ENCODE measurements at places on chromosomes 11 and 22.

DNA sequence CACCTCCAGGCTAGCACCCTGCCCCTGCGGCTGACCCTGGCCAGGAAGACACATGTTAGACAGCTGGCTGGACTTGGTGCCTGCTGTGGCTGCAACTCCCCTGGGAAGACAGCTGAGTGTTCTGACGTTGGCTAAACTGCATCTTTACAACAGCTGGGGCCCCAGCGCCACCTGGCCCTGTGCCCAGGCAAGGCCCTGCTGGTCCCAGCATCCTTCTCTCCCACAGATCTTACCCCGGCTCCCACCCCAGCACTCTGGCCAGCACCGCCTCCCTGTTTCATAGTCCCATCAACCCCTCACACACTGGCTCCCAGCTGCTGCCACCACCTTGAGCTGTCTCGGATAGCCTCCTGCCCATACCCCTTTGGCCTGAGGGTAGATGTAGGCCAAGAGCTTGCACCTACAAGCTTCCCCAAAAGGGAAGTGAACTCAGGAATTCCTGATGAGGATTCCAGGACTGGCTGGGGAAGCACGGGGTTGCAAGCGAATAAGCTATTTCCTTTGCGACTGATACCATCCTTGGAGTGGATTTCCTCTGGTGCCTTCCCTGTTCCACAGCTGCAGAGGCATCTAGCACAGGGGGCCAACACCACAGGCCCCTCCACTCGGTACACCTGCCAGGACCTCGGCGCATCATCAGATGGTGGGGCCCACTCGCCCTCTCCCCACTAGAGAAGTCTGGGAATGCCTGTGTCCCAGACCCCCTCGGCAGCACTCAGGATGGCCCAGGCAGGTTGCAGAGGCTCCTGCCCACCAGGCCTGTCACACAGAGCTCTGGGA lies 28.5 kb downstream of the RSPH14 start:
- no peak for DNase-seq

- DNase-seq = no peak
Observed at GRCh38 chr11:122248939-122249338, 132.9 kb upstream of the BLID start.

DNA sequence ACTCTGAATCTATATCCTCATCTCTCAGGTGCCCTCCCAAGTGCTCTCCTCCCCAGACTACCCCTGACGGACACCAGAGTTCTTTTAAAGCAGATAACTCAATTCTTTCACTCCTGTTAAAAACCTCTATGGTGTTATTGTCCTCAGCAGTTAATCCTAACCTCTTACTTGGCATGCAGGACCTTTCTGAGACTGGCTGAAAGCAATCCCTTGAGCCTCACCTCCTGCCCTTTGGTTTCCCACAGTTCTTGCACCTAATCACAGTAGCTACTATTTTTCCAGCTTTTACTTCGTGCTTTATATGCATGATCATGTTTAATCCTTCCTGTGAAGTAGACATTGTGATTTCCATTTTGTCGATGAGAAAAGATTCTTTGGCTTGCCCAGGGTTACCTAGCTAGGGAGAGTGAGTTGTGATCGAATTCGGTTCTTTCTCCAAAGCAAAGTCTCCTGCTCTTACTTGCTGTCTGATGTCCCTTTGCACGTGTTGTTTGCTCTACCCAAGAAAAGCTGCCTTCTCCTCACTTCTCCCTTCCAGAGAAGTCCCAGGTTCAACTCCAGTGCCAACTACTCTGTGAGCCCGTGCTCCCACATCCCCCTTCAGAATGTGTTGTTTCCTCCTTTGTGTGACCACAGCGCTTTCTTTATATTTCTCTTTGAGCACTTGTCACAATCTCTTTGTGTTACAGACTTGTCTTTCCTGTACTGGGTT lies 2.1 kb downstream of the UBE2L3 start:
- DNase-seq = no peak

DNA sequence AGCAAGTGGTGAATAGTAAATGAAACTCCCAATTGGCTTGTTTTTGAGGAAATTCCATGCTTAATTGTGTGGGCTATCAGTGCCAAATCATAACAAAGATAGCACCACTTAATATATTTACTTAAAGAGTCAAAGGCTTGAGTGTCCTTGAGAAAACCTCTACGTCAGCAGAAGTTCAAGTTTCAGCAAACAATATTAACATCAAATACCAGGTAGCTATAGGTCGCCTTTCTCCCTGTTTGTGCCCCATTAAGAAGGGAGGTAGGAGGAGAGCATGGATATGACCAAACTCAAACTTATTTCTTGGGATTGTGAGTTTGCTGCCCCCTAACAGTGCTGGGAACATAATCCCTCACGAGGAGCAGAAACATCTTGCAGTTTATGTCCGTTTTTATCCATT lies 105.6 kb upstream of the SYN3 start:
- DNase-seq = no peak

- no peak for DNase-seq
Observed at GRCh38 chr11:69925366-69926196, 106.4 kb upstream of the FGF3 start.

DNA sequence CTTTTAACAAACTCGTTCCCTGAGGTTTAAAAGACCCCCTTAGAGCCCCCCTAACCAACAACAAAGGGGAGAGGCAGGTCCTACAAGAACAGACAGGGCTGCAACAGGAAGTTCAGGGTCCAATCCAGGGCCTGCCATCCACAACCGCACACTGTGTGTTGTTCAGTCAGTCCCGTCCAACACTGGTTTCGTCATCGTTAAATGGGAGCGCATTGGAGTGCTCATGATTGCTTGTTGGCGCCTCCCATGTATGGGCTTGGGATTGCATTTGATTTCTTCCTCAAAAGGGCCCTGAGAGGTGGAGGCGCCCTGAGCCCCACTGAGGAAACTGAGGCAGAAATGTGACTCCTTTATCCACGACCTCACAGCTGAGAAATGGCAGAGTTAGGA lies 174.1 kb downstream of the MN1 start:
- no peak for DNase-seq

- no peak for DNase-seq
Observed at GRCh38 chr11:129596351-129596750, 219.3 kb upstream of the TMEM45B start.

Measured in stimulated activated CD4-positive, alpha-beta T cell treated with anti-CD3 and anti-CD28 coated beads, Interleukin-1b, Interleukin-23, amount 100 ng/mL, for 1 hour (primary cell).